ENCODE measurements at places on chromosomes 4 and X.

DNA sequence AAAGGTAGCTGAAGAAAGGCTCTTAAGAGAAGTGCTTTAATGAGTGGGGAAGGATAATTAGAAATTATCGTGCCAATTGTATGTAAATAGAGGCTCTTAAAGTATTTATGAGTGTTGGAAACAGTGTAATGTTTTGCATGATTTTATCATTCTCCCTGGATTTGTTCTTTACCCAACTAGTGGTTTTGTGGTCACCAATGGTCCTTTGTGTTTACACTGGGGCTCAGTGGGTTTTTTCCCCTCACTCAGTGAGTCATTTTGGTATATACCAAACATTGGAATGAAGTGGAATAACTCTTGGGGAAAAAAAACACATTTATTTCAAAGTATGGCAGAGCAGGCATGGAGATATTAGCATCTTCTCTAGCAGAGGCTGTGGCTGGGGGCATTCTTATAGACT is 20.8 kb upstream of the LGI2 start:
- peak; percentile 47 for DNase-seq

GRCh38 chr4:84733343-84734033 is 150.6 kb downstream of the CDS1 start:
- DNase-seq: no peak

- peak; percentile 43 for DNase-seq
These were observed 71.7 kb downstream of the APBB2 start for GRCh38 chr4:41142376-41143310.

DNA sequence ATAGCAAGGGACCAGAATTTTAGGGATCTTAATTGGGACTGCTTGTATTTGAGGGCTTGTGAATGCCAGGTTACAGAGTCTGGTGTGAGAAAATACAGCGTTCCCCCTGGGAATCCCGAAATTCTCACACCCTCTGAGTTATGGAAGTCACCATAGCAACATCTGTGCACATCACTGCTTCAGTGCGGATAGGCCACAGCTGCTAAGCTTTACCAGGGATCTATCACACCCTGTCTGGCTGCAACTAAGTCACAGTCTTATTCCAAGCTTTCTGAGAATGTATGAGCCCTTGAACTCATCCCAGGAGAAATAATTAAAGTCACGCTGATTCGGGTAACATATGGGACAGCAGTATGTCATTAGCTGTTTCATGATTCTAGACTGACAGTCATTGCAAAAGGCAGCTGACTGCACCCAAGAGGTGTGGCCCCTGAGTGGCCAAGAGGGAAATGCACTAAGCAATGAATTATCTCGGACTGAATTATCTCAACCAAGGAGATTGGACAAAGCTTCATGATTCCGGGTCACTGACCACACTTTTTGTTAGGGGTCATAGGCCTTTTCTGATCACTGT is 46.7 kb upstream of the BTC start:
- no peak for DNase-seq

- DNase-seq: no peak
These were observed 13.8 kb downstream of the SLC25A5 start for GRCh38 chrX:119482041-119482440.

DNA sequence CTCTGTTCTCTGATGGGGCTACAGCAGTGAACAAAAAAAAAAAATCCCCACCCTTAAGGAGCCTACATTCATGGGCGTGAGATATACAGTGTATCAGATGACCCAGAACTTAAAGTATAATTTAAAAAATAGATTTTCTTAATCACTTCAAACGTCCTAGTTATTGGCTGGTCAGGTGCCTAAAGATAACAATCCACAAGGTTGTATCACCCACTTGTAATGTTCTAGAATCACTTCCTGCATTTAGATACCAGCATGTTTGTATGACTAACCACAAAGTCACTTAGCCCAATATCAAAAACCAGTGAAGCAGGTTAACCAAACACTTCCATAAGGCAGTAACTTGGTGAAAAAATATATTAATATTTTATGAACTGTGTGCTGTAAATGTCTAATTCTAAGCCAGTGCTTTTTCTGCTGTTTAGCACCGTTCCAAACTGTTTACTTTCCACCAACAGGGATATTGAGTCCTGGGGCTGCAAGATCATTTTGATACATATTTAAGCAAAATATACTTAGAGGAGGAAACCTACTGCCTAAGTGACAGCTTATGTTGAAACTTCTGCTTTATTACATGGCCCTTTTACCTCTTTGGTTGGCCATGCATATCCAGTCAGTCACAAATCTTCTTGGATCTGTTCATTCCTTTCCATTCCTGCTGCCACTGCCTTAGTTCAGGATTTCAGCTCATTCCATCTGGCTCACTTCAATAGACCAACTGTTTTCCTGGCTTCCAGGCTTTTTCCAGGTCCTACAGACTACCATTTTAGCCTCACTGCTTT is 43.3 kb downstream of the CD40LG start:
- peak; percentile 37 for DNase-seq

DNA sequence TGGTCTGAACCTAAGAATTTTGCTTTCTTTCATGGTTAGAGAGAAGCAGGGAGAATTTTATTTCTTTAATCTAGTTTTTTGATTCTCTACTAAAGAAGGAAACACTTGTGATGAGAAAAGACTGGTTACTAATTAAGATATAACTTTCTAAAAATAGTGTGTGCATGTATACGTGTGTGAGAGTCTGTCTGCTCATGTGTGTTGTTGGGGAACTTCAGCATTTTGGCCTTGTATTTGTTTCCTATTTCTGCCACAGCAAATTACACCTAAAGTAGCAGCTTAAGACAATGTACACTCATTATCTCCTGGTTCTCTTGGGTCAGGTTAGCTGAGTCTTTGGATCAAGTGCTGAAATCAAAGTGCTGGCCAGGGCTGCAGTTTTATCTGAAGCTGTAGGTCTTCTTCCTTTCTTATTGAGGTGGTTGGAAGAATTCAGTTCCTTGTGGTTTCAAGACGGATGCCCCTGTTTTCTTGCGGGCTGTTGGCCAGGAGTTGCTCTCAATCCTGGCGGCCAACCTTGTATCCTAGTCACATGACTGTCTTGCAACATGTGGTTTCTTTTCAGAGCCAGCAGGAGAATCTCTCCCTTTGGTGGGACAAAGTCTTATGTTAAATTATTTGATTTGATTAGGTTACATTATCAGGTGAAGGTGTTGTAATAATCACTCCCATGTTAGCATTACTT is 188.4 kb upstream of the CLNK start:
- no peak for DNase-seq

DNA sequence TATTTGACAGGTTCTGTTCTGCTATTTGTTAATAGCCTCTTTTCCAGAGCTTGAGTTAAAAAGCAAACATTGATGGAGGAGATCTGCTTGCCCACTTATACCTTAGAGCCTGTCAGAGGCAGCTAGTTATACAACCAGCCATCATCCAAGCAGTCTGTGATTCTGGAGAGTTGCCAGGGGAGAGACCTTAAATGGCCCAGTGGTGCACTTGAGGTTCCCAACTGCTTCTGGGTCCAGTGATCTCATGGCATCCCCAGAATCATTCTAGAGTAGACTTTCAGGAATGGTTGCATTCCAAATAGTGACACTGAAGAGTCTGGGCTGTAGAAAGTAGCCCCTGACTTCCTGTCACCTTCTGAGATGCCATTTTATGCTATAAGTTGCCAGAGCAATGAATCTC is 160.7 kb downstream of the FHIP1A start:
- DNase-seq: no peak

GRCh38 chr4:7124689-7125442 is 57.0 kb upstream of the GRPEL1 start:
- DNase-seq: peak; percentile 73

- DNase-seq: no peak
These were observed 39.8 kb downstream of the RAB33A start for GRCh38 chrX:130211415-130212186.

Data from ELR (cell line).